Activated T-cell treated with anti-CD3 and anti-CD28 coated beads, Interleukin-2, amount 50 U/mL, for 4 hours (primary cell): ENCODE measurements at places on chromosomes 16 and 17. TPM values are rescaled to one million over a fixed set of nuclear protein-coding genes. Genes with fewer than 3 reads are reported as not detected.

Gene TMEM97
- total RNA-seq: 41.3 TPM

Gene KCNAB3
- 11.5 TPM for total RNA-seq

Gene IL34
- total RNA-seq: 0.13 TPM

- DNase-seq: no peak
Observed at GRCh38 chr17:1621273-1621954, 7.2 kb downstream of the SLC43A2 start.

- DNase-seq: no peak
Observed at GRCh38 chr17:68248891-68249290, 1.0 kb downstream of the AMZ2 start.

DNA sequence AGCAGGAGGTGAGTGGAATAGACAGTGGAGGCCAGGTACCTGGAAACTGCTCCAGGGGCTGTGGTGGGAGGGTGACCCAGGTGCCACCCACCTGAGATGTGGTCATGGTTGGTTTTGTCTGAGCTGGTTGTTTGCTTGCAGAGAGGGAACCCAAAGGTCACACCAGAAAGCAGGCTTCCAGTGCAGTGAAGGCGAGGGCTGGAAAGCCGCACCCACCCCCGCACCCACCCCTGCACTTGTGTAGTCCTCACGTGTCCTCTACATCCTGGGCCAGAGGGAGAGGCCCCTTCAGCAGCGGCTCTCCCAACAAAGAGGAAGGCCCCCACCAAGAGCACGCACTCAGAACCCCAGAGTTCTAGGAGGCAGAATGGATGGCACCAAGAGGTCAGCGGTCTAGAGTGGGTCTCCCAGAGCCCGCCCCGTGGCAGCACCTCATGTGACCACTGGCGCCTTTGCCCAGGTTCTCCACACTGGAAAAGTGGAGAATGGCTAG is 92.6 kb upstream of the CBX4 start:
- DNase-seq: no peak

- no peak for DNase-seq
Observed at GRCh38 chr16:25052530-25052929, 37.4 kb upstream of the ARHGAP17 start.

- no peak for DNase-seq
Observed at GRCh38 chr17:17347234-17347955, 44.2 kb downstream of the NT5M start.

DNA sequence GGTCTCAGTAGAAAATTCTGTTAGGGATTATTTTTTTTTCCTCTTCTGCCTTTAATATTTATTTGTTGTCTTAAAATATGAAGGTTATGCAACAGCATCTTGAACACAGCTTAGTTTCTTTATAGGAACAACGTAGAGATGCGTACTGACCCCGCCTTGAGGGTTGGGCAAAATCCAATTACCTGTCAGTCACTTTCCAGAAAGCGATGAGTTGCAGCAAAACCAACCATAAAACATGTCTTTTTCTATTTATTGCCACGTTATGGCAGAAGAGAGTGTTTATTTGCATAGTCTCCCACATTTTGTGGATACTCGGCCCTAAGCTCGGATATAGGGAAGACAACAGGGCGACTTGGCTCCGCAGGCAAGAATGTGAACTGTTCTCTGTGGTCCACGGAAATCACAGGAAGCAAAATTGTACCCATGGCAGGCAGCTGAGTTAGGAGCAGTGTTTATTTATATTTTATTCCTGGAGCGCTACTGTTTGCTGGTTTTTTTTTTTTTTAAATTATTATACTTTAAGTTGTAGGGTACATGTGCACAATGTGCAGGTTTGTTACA is 44.3 kb upstream of the CACNG5 start:
- no peak for DNase-seq

GRCh38 chr16:2499454-2499853 is 14.3 kb upstream of the ATP6V0C start:
- no peak for DNase-seq

DNA sequence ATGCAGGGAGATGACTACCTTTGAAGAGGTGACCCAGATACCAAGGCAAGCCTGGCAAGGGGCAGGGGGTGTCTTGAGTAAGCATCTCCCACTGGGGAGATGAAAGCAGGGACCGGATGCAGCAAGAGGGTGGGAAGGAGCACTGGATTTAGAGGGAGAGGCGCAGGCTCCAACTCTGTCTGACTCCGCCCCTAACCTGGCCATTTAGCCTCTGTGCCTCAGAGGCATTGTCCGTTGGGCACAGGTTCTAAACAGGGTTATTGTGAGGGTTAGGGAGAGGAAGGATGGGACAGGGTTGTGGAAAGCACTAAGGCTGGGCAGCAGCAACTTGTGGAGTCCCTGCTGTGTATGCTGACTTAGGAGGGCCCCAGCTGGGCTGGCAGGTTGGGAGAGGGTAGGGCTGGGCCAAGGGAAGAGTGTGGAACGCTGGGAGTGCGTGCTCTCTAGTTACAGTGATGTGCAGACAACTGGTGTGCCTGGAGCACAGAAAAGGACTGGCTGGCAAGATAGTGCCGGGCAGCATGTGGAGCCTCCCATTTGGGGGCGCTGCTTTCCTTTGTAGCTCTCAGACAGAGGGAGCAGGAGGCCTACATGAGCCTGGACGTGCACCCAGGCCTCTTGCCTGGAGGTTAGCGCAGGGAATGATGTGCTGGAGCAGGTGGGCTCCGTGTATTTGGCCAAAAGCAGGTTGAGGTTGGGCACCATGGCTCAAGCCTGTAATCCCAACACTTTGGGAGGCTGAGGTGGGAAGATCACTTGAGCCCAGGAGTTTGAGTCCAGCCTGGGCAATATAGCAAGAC is 26.2 kb downstream of the TBX2 start:
- DNase-seq: no peak

DNA sequence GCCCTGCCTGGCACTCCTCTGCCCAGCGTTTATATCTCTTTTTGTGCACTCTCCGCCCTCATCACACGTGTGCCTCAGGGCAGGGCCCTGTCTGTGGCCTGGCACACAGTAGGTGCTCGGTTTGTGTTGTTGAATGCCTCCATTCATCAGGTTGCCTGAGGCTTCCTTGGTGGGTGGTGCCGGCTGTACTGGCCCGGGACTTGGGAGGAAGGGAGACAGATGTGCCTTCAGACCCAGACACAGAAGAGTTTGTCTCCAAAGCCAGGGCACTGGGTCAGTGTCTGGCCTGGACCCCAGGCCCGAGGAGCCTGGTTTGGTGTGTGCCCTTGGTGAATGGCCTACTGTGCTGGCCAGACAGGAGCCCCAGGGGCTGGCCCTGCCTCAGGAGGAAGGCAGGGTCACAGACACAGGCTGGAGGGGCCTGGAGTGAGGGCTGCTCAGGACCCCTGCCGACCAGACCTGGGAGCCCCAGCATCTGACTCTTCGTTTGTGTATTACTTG is 71.6 kb downstream of the RAI1 start:
- no peak for DNase-seq

DNA sequence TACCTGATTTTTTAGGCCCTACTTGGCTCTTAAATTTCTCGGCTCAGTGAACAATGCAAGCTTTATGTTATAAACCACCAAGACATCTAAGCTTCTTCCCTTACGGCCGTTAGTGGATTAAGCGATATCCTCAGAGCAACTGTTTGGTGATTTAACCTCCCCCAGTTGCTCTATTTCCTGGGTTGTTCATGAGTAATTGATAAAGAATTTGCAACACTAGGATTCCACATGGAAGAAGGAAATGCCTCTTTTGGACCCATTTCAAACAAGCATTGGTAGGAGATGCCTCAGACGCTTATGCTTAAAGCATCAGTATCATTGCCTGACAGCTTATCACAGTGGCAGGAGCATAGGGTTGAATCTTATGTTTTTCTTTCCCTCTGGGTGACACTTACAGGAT is 65.3 kb downstream of the RBFOX1 start:
- no peak for DNase-seq

DNA sequence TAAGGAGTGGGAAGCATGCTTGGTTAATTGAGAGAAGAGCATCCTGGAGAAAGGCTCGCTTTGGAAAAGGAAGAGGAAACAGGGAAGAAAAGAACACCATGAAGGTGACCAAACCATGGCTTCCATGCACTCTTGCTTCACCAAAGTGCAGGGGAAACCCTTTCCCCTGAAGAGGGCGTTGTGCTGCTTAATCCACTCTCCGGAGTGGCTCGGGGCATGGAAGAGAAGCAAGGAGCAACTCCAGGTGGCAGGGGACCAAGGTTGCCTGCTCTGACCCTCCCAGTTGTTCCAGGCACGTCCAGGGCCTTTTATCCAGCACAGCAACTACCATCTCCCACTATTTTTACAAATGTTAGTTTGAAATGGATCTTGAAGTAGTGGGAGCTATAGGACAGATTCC is 108.1 kb downstream of the STX8 start:
- no peak for DNase-seq

DNA sequence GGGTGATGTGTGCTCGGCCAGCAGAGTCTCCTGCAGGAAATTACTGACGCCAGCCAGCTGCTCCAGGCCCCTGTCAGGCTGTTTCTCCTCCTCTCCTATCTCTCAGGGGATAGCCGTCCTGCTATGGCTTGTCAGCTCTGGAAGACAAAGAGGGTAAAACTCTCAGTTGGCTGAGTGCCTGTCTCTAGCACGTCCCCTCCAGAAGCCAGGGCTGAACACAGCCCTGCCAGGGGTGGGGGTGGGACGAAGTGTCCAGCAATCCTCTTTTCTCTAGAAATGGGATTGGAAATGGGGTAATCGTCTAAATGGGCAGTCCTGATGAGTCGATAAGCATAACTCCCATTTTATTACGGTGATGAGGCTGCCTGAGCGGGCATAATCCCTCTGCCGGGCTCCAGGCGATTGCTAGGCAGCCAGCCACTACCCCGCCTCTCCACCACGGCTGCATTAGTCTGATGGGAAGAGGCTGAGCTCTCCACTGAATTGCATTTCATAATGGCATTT is 89.1 kb upstream of the GNAO1 start:
- no peak for DNase-seq

DNA sequence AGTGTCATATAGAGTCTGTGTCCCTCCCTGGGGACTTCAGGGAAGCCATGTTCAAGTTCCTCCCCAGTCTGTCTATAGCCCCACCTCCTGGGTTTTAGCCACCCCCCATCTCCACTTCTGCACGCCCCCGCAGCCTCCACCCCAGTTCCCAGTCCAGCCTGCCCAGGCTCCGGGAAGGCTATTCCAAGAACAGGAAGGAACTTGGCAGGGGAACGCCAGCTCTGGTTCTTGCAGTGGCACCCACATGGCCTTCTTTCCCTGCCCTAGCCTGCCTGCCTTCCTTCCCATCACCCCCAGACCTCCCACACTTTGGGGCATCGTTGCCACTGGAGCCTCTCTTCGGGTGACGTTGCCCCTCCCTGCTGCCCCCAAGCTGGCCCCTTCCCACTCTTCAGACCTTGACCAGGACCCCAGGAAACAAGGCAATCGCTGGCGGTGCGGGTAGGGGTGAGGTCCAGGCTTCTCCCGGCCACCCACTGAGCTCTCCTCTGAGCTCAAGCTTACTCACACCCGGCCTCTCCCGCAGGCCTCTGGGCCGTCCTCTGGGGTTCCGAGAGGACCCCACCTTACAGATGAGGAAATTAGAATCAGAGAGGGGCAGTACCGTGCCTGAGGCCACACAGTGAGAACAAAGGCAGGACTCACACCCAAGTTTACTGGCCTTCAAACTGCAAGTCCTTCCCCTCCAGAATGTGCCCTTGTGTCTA is 9.2 kb upstream of the CES4A start:
- no peak for DNase-seq
